ENCODE measurements at places on chromosomes 2 and 18.
A peak's percentile ranks its signal among the peaks of the same experiment; 100 is the strongest.

DNA sequence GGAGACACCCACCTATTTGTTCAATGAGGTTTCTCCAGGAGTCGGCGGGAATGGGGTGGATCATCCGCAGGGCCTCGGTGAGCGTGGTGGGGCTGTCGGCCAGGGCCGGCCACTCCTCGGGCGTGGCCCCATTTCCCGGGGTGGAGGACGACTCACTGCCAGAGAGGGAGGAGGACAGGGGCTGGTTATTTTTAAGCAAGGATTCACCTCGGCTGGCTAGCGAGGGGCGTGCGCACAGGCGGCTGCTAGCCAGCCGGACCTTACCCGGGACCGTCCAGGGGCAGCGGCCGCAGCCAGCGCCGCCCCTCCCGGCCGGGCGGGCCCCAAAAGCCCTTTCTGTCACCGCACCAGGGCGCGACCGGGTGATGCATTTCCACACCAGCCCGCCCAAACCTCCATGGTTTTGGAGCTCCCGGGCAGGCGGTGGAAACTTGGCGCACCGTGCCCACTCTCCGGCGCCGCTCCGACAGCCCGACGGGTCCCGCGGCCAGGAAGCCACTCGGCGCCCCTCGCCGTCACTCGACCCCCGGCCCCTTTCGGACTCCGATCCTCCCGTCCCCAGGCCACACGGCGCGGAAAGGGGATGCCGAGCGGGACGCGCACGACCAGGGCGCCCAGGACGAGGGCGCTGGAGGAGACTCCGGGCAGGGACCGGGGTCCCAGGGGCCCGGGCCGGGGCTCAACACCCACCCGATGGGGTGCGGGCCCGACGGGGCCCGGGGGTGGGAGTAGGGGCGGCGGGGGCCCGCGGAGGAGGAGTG, 57.1 kb downstream of the SNORC start:
- peak; percentile 15 for DNase-seq

DNA sequence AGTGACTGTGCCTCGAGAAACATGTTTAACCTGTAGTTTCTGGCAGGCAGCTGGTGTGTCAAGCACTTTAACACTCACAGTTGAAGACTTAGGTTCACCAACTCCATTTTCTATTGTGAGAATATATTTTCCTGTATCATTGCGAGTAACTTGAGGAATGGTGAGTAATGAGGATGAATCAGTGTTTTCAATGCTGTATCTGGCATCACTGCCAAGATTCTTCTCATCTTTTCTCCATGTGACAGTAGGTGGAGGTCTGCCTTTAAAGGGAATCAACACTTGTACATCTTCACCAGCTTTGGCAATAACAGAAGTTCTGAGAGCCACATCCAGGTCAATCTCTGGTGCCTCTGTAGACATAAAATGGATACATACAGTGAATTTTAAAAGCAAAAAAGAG, 72.8 kb downstream of the PLEKHA3 start:
- peak; percentile 83 for DNase-seq

- no peak for DNase-seq
Measured at GRCh38 chr2:156038021-156038420, 294.5 kb downstream of the NR4A2 start.

DNA sequence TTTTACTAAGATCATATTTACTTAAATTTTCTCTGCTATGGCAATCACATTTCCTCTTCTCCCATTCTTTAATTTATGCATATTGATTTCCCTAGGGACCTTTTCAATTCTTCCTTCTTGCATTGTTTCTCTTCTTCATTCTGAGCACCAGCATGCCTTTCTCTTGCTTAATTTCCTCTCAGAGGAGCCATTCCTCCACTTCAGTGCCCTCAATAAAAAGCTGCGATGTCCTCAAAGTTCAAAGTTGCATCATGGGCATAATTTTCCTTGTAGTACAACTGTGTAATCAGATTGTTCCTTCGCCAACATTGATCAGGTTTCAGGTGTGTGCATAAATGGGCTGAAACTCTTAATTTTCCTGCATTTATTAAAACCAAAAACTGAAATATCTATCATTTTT, 21.8 kb upstream of the CD226 start:
- DNase-seq, result no peak

DNA sequence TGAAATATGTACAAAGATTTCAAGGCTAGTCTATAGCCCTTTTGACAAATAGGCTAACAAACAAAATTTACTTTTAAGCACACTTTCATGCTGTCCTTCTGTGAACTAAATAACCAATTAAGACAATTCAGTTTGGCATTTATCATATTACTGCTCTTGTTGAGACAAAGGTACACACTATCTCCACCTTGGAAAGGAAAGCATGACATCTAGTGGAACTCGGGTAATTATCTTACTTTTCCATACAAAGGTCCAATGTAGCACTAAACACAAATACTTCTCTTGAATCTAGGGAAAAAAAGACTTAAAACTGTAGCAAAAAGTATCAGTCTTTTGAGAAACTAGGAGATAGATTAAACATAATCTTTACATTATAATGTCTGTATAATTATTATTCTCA, 125.0 kb upstream of the CD226 start:
- DNase-seq, result no peak

DNA sequence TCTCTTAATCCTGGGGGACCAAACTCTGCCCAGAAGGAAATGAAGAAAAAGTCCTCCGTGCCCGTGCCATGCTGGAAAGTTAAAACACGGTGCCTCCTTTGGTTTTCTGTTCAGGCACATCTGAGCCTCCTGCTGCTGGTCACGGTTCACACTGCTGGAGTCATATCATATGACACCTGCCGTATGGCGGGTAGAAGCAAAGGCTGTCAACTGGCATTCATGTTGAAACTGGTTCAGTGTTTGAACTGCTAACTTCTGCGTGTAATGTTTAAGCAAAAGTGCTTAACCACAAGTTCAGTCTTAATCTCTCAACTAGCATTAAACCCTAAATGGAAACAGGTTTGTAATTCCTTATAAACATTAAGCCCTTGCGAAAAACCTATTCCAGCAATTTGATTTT, 3.1 kb downstream of the STK39 start:
- DNase-seq, result no peak

- no peak for DNase-seq
Measured at GRCh38 chr2:105761931-105762515, 17.3 kb downstream of the NCK2 start.

DNA sequence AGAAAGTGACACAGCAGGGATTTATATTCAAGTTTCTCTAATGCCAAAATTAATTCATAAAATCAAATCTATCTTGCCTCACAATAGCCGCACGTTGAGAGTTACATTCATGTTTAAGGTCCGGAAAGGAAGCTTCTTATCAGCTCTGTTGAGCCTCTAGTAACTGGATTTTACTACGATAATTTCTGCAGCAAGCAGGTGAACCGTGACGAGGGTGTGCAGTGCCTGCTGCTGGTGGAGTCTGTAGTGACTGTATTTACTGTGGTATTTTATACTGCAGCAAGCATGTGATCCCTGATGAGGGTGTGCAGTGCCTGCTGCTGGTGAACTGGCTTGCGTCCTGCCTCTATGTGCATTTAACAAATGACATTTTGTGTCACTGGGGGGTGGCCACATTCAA, 120.0 kb downstream of the SNTG2 start:
- DNase-seq, result no peak

DNA sequence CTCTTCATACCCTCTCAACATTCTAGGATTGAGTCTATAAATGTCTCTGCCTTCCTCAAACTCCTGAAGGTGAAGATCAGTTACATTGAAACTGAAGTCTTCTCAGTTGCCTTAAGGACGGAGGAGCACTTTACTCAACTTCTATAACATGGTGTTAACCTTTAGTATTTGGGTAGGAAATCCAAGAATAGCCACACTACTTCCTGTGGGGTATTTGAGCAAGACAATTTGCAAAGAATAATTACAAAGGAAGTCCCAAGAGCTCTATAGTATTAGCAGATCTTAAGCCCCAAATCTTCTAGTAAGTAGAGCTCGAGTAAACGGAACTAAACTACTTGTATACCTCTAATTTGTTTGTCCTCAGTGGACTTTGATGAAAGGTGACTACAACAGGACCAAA, 80.9 kb downstream of the SP100 start:
- no peak for DNase-seq

- peak; percentile 65 for DNase-seq
Measured at GRCh38 chr18:75638223-75638775, 210.8 kb upstream of the SMIM21 start.

GRCh38 chr2:128305555-128306080, 13.1 kb downstream of the HS6ST1 start:
- DNase-seq, result no peak

DNA sequence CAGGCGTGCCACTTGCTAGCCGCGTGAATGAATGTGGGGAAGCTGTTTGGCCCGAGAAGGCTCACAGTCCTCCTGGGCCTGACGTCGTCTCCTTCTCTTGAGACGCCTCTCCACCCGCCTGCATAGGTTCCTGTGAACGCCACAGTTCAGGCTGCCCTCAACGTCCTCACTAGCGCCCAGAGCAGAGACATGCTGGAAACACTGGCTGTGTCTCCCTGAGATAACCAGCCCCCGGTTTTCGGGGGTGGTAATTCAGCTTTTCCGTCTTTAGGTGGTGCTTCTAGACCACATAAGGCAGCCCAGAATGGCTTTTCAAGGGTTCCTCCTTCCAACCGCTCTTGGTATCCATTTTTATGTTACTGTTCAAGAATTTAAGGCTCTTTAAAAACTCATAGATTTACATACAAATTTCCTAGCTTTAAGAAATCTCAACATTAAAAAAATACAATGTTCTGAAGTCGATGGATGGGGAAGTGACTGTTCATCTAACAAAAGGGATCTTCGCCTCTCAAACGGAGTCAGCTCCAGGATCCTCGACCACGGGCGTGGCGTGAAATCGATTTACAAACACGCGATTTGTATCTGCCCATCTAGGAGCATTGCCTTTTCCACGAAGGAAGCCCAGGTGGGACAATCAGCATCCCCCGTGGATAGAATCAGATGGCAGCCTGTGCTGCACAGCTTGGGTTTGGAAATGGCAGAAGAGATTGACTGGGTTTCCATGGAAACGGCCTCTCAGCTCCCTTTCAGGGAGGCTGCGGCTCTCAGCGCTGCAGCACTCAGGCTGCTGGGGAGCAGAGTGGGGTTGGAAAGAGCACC, 110.6 kb upstream of the PXDN start:
- peak; percentile 28 for DNase-seq

- no peak for DNase-seq
Measured at GRCh38 chr2:72716601-72717000, 109.2 kb downstream of the EXOC6B start.

- no peak for DNase-seq
Measured at GRCh38 chr2:75522543-75523312, 38.0 kb downstream of the EVA1A start.

DNA sequence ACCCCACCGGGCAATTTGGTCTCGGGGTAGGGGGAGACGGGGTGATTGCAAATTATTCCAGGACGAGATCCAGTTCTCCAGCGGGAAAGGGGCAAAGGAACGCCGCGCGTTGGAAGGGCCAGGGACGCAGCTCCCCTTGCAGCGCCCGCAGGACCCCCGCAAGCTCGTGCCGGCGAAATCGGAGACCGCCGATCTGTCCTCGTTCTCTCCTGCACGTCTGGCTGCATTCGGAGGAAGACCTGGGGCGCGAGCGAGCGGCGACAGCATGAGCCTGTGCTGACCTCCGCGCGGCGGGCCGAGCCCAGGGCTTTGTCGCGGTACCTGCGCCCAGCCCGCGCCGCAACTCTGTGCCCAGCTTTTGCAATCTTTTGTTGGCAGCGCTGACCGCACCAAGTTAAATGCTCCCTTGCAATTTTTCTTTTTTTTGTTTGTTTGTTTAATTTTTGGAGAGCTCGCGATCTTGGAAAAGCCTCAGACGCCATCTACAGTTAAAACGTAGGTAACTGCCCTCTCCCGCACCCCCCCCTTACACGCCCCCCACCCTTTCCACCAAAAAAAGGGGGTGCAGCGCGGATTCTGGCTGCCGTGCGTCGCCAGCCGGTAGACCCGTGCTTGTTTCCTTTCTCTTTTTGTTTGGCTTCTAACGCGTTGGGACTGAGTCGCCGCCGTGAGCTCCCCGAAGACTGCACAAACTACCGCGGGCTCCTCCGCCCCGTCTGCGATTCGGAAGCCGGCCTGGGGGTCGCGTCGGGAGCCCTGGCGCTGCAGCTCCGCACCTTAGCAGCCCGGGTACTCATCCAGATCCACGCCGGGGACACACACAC, 667 bp downstream of the TRIB2 start:
- DNase-seq, result peak; percentile 57

Measured in EL (cell line).